ENCODE measurements at places on chromosomes 11 and 22. TPM values are rescaled to one million over a fixed set of nuclear protein-coding genes. Genes with fewer than 3 reads are reported as not detected.

Gene GGTLC3
- not detected for total RNA-seq

Gene INS
- total RNA-seq: not detected

Gene SSTR3
- not detected for total RNA-seq

Gene OR5B12
- not detected for total RNA-seq

Gene TSPAN32
- not detected for total RNA-seq

Gene YPEL1
- total RNA-seq: 0.38 TPM

DNA sequence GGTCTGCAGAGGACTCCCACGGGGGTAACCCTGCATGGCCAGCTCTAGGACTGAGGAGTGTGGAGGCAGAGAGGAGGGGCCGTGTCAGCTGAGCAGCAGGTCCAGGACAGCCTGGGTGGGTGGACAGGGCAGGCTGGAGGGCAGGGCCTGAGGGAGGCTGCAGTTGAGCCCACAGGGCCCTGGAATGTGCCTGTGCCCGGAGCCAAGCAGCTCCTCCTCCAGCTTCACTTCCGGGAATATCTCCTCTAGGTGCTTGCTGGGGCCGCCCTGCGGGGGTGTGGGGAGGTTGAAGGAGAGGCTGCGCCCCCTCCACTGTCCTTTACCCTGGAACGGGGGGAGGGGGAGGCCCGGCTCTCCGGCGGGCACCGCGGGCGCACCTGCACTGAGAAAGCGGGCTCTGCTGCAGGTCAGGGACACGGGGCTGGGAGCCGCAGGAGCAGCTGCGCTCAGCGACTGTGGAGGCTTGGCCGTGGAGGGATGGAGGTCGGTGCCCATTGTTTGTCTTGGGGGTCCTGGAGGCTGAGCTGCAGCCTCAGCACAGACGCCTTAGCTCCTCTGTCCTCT, 1293.2 kb downstream of the BRD1 start:
- no peak for DNase-seq

DNA sequence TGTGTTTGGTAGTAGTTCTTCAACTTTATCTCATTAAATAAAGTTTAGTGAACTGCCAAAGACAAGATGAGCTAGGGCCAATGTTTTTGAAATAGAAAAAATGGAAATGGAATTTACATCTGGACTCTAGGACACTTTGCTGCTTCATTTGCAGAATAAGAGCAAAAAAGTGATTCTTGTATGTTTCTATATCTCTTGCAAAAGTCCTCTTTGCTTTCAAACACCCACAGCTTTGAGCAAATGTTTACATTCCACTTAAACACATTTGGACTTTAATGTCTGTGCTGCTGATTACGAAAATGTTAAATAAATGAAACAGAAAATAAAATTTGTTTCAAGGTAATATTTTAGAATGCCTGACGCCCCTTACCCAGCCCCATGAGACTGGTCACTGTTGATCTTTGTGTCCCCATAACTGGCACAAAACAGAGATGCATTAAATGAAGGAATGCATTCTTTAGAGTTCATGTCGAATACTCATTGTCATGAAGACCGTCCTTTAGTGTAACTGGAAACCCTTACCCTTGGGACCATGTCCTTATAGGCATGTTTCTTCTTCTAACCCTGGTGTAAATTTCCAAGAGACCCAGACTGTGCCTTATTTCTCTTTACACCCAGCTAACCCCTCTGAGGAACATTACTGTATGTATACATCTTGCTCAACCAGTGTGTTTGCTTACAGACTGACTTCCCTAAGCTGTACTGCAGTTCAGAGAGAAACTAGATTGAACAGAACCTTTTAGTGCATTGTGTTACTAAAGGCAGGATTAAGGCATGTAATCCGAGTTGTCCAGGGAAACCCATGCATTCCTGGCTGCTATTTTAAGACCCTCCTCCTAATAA, 199.7 kb downstream of the NAV2 start:
- DNase-seq: no peak

GRCh38 chr11:17257196-17257595, 19.3 kb upstream of the NUCB2 start:
- peak; percentile 60 for DNase-seq

DNA sequence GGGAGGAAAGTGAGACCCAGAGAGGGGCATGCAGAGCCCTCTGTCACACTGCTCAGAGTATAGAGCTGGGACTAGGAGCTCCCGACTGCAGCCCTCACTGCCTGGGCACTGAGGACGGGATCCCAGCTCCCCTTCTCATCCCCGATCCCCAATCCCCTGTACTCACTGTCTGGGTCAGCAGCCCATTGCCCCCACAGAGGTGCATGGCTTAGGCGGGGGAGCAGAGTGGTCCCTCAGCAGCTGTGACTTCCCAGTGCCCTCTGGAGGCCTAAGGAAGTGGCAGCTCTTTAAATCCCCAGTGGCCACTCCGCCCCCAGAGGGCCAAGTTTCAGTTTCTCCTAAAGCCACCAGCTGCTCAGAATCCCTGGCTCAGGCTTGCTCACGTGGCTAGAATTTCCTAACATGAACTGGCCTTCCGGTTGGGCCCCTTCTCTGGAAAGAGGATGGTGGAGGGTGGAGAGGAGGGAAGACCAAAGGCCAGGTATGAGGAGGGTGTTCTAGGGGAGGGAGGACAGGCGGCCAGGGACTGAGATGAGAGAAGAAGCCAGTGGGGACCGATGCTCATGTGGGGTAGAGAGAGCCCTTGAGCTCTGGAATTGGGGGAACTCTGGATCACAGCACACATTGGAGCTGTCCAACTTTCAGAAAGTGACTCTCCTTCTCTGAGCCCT, at the start of gene BATF2:
TSS of gene BATF2 (minus strand) at position 262 of the 671 bp plus-strand sequence. CDS start at position 205, 57 bp downstream.
- peak; percentile 67 for DNase-seq

DNA sequence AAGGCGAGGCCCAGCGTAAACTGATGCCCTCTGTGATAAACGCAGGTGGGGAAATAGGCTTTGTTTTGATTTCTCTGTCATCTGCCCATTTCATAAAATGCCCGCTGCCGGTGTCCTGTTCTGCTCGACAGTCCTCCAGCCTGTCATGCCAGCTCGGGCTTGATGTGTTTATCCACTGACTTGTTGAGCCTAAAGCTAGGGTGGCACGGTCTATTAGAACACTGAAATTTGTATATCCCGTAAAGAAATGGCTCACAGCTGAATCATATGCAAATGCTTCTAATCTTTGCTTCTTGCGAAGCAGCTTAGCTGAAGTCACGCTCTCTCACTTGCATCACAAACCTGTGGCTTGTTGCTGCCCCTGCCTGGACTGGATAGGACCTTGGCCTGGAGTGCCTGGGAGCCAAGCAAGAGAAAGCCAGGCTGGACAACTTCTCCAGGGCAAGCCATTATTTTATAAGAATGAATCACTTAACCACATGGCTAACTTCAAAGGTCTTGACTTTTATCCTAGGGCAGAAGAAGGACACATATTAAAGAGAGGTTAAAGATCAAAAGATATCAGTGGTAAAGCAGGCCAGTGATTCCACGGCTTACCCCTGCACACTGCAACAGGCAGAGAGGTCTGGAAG, 33.1 kb downstream of the EHF start:
- peak; percentile 98 for DNase-seq

- no peak for DNase-seq
Observed at GRCh38 chr11:112797648-112798293, 163.4 kb upstream of the NCAM1 start.

- DNase-seq: no peak
Observed at GRCh38 chr22:23380911-23381310, 199.2 kb downstream of the IGLL1 start.

DNA sequence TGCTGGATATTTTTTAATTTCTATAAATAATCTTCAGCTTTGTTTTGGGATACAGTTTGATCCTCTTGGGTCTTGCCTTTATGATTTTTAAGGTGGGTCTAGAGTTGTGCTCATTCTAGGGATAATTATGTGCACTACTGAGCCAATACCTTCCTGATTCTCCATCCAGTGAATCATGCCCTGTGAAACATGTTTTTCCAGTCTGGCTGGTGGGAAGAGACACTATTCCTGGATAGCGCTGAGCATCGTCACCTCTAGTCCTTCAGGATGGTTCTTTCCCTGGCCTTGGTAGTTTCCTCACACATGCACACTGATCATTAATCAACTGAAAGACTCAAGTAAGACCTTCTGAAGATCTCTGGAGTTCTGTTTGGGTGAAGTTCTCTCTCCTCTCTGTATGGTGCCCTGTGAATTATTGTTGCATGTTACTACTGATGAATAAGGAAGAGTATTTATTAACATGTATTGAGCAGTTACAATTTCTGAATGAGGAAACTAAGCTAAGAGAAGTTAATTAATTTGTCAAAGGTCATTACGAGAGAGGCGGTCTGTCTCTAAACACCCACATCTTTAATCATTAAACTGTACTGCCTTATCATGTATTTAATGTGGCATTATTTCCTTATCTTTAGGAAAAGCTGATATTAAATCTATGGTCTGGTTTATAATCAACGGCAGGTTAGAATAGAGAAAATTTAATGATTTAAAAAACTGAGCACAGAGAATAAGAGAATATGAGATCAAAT, 39.1 kb upstream of the LIPT2 start:
- no peak for DNase-seq

DNA sequence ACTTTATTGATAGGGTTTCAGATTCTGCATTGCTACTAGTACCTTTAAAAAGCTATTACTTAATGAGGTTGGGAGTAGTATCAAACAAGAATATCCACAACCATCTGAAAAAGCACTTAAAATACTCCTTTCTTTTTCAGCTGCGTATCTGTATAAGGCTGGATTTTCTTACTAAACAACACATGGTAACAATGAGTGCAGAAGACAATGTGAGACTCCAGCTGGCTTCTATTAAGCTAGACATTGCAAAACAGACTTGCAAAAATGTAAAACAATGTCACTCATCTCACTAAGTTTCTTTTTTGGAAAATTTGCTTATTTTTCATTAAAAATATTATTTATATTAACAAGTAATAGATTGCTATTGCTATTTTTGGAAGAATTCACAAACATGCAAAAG, 132.6 kb downstream of the WNT11 start:
- peak; percentile 12 for DNase-seq

- no peak for DNase-seq
Observed at GRCh38 chr22:29604076-29604360, 585 bp downstream of the NF2 start.

GRCh38 chr11:119742263-119742861, 13.4 kb upstream of the NECTIN1 start:
- no peak for DNase-seq

DNA sequence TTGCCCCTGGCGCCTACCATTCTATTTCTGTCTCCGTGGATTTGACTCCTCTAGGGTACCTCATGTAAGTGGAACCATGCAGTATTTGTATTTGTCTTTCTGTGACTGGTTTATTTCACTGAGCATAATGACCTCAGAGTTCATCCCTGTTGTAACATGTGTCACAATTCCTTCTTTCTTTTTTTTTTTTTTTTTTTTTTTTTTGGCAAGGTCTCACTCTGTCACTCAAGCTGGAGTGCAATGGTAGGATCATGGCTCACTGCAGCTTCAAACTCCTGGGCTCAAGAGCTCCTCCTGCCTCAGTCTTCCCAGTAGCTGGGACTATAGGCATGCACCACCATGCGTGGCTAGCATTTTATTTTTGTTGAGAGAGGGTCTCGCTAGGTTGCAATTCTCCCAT, 74.0 kb upstream of the SEPTIN5 start:
- DNase-seq: no peak

DNA sequence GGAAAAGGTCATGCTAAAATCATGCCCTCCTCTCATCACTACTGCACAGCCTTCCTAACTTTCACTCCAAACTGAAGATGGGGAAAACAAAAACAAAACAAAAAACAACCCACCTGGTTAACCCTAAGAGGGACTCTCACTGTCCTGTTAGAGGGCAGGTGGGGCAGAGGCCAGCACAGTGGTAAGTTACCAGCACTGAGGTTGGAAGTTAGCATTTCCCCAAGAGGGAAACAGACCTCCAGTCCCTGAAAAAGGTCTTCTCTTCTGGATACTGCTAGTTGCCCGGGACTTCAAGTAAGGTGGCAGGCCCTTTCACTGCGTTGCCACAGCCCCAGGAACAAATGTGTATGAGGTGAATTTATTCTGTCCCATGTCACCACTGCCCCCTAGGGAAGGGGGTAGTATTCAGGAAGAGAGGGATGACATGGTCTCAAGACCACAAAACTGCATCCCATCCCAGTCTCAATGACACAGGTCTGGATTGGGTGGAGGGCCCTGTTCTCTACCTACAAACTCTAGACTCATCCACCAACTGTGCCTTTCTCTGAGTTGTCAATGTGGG, 792 bp upstream of the ADAMTS8 start:
- DNase-seq: no peak

GRCh38 chr11:15006139-15006759, 34.1 kb upstream of the CALCA start:
- peak; percentile 53 for DNase-seq

- DNase-seq: no peak
Observed at GRCh38 chr11:116993599-116993998, 104.6 kb downstream of the SIK3 start.

DNA sequence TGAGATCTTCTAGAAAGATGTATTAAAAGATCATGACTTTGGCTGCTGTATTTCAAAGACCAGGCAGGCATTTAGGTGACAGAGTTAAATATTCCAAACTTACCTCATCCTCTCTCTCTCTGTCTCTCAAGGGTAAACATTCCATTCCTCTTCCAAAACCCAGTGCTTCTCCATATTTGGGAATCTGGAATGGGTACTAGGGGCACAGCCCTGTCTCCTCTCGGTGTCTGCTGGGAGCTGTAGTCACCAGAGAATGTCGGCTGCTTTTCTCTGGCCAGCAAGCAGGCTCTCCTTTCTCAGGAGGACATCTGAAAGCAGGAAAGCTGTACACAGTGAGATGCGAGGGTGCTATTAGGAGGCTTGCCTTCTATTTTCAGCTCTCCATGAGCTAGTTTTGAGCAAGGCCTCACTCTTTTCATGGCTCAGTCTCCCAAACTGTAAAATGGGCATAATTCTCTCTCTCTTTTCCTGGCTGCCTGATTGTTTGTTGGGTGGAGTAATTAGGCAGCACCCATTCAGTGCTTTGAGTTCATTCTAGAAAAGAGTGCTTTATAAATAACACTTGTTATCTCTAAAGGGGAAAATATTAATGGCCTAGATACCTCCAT, 9.3 kb upstream of the PEX26 start:
- DNase-seq: peak; percentile 12

- no peak for DNase-seq
Observed at GRCh38 chr22:47801541-47802245, 1039.2 kb downstream of the TBC1D22A start.

GRCh38 chr11:122848186-122848585, 9.9 kb downstream of the CRTAM start:
- DNase-seq: no peak

DNA sequence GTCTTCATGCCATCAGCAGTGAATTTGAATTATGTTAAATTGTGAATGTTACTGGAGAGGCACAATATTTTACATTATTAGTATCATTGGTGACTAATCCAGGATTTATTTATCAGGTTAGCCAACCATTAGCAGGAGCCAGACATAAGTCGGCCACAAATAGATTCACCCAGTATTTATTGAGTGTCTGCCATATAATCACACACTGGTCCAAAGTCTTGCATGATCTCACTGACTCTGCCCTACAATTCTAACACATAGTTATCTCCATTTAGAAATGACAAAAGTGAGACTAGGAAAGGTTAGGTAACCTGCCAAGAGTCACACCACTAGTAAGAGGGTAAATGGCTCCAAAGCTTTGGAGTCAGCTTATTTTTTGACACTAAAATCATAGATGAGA, 179.6 kb downstream of the BLID start:
- peak; percentile 3 for DNase-seq
